Stimulated activated CD4-positive, alpha-beta T cell treated with anti-CD3 and anti-CD28 coated beads, Interleukin-1b, Interleukin-23, amount 100 ng/mL, for 1 hour (primary cell): ENCODE measurements at places on chromosomes 3 and 15.

- no peak for DNase-seq
Measured at GRCh38 chr3:183541235-183541655, 14.3 kb downstream of the KLHL6 start.

DNA sequence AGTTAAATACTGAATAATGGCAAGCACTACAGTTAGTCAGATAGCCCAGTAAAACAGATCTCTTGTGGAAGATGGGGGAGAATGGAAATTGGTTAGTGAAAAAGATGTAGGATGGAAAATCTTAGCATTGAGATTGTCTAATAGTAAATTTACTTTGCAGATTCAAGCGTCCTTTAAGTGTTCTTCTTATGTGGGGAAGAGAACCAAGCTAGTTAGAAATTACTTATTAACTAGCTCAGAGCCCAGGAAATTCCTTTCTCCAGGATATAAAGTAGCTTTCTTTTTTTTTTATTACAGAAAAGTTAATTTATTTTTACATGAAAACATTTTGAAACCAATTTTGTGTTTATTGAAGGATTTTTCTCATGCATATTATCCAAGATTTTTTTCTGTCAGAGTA is 36.7 kb downstream of the TIPARP start:
- no peak for DNase-seq

DNA sequence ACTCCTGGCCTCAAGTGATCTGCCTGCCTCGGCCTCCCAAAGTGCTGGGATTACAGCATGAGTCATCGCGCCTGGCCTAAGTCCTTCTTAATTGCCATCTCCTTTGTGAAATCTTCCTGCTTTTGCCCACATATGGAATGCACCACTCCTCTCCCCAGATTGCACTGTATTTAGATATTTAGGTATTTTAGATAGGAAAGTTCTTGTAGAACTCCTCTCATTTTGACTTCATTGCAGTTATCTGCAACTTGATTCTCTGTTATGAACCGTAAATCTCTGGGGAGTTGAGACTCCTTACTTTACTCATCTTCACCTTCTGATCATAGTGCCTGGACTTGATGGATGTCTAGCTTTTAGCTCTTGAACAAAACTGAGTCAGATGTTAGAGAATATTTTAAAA is 150.7 kb downstream of the AKAP13 start:
- DNase-seq: no peak

DNA sequence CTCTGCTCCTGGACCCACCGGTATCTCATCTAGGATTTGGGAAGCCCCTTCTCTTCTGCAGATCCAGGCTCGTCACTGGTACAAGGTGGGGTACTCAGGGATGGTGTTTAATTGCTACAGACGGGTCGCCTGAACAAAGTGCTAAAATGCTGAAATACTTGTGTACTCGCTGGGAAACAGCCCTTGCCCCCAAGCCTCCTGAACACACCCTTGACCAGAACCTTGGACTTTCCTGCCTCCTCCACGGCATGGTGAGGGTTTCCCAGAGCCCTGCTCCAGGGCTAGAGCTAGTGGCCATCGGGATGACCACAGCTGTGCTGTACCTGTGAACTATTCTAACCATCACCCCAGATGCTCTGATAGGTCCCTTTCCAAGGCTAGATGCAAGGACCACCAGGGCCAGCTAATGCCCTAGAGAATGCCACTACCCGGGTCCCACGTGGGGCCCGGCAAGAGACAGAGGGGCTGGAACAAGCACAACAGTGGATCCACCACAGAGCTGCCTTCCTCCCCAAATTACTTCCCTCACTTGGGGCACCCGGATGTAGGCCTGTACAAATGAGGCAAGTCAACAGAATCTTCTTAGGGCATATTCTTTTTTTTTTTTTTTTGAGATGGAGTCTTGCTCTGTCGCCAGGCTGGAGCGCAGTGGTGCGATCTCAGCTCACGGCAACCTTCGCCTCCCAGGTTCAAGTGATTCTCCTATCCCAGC is 267.3 kb downstream of the FOXP1 start:
- no peak for DNase-seq

DNA sequence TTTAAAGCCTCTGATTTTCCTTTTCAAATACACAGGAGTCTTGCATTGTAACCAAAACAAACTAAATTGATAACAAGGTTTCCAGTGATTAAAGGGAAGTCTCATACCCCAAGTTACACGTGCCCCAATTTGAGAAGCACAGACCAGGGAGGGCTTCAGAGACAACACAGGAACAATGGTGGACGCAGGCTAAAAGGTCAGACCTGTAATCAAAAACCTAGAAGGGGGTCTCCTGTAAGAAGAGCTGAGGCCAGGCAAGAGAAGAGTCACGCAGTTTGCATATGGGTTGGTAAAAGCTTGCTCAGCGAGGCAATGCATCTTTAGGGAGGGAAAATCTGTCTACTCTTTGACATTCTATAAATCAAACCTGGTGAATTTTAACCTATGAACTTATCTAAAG is 58.6 kb upstream of the MCF2L2 start:
- no peak for DNase-seq

DNA sequence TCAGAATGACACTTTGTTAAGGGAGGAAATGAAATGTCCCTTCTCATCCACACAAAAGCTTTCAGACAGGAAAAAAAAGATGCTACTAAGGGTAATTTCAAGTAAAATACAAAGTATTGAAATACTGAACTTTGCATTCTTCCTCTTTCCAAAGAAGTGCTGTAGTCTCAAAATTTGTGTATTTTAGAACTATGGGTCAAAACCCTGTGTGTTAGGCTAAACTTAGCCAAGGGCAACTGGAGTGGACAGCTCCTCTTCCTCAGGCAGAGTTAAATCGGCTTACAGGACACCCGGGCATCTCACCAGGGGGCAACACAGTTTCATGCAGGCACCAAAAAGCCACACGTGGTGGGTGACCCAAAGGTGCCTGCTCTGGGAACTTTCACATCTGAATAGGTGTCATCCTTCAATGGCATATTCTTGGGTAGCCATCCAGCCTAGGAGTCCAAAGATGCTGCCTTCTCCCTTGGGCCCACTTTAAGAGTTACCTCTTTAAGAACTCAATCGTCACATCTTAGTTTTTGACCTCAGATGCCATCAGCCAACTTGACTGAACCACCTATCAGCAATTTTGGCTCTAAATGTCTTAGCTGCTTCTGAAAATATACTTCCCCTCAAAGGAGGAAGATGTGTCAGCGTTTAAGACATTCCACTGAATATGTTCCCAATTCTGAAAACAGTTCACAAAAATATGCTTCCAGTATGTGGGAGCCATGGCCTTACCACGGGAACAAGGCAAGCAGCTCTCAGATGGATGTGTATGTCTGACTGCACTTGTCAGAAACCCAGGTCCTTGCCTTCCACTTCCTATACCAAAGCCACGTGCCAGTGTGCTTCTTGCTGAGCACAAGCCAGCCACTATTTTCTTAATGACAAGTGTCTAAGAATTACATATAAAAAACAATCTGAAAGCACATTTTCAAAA is 32.2 kb upstream of the MUC13 start:
- DNase-seq: no peak

GRCh38 chr3:5769825-5770224 is 582.3 kb downstream of the EDEM1 start:
- no peak for DNase-seq

DNA sequence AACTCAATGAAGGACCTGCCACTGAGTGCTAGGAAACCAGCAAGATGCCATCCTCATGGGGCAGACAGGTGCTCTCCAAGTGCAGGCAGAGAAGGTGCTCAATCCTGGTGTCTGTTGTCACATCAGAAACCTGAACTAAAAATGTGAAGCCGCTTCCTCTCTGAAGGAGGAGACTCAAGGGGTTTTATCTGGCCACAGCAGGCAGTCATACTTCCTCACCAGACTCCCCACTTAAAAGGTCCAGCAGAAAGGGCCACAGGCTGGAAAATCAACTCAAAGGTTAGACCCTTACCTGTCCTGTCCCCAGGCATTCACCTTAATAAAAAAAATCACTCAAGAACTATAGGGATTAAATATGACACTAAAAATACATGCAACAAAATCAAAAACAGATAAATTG is 4.8 kb downstream of the CCDC12 start:
- DNase-seq: no peak

- DNase-seq: no peak
Measured at GRCh38 chr3:87109465-87109864, 117.6 kb upstream of the CHMP2B start.

- no peak for DNase-seq
Measured at GRCh38 chr3:112640276-112640929, 540 bp downstream of the CCDC80 start.

DNA sequence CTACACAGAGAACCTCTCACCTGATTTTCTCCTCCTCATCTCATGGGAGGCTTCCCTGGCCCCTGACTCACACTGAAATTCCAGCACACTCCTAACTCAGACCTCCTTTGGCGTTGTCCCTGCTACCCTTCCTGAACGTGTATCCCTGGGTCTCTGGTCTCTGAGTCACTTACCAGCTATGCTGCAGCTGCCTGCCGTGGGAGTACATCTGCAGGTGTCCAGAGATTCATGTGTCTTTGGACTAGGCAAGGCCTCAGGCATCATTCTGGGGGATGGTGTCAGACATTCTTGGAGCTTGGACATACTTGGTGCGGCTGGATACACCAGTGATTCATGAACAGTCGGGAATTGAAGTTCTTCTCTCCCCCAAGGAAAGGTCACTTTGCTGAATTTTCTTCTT is 148.8 kb upstream of the TRIM42 start:
- no peak for DNase-seq

DNA sequence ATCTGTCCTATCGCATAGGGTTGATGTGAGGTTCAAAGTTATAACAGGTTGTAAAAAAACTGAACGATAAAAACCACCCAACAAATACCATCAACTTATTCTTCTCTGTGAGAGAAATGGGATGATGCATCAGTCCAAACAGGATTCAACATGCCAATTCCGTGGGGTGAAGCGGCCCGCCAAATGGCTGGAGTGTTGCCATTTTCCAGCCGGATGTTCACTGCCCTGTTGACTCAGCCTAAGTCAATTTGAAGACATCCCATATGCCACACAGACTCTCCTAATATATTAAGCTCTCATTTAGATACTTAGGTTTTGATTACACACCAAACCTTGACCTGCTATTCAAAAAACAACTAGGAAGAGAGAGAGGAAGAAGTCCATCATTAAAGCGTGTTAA is 311.1 kb downstream of the VPS13C start:
- DNase-seq: no peak

- DNase-seq: no peak
Measured at GRCh38 chr3:51371943-51372557, 13.0 kb upstream of the MANF start.

- DNase-seq: no peak
Measured at GRCh38 chr3:52682016-52682415, 3.7 kb downstream of the PBRM1 start.

DNA sequence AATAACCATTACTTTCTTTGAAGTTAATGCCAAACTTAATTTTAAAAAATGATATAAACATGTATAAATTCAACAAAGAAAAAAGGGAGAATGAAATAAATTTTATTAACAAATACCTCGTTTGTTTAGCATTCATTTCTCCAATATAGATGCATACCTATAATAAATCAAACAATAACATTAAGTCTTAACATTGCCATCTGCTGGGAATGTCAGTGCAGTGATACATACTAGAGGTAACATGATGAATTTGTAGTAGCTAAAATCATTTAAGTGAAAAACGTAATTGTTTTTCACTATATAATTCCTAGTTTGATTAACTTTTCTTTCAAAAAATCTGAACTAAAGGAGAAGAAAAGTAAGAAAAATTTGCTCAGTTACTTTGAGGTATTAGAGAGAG is 340.2 kb upstream of the CBLB start:
- DNase-seq: no peak

- no peak for DNase-seq
Measured at GRCh38 chr3:8420612-8421011, 81.0 kb upstream of the LMCD1 start.

DNA sequence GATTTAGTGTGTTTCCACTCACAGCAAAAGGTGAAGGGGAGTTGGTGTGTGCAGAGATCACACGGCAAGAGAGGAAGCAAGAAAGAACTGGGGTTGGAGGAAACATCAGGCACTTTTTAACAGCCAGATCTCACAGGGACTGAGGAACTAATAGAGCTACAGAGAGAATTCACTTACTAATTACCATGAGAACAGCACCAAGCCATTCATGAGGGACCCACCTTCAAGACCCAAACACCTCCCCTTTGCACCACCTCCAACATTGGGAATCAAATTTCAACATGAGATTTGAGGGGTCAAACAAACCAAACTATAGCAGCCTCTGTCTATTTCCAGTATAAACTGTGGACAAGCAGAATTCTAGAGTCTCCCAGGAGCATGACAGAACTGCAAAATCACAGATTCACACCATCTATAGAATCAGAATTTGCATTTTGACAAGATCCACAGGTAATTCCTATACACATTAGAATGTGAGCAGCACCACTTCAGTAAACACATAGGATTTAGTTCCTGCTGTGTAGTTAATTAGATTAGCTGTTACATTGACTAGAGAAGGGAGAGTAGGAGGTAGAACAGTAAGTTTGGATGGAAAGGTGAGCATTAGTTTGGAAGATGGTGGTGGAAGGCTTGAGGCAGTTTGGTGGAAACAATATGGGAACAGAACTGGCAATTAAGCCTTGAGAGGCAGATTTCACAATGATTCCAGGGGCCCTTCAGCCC is 311.7 kb downstream of the NSUN3 start:
- no peak for DNase-seq

DNA sequence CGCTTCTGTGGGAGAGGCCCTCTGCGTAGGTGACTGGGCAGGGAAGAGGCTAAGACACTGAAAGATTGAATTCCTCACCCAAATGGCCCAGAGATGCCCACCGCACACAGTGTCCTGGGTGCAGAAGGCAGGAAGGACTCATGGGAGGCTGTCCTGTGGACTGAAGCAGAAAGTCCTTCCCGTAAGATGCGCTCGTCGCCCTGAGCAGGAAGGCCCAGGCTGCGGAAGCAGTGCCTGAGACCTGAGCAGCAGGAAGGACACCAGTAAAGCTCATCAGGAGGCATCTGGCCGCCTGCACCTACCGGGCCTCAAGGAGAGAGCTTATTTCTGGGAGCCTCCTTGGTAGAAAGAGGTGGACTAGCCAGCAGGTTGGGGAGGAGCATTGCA is 3.3 kb downstream of the PAK6 start:
- no peak for DNase-seq

GRCh38 chr3:122942937-122943827 is 84.4 kb downstream of the SEMA5B start:
- DNase-seq: peak; percentile 6
